Stimulated activated CD8-positive, alpha-beta memory T cell treated with anti-CD3 and anti-CD28 coated beads, Interleukin-4, amount 100 ng/mL, for 4 hours (primary cell): ENCODE measurements at places on chromosomes 2 and 18.

DNA sequence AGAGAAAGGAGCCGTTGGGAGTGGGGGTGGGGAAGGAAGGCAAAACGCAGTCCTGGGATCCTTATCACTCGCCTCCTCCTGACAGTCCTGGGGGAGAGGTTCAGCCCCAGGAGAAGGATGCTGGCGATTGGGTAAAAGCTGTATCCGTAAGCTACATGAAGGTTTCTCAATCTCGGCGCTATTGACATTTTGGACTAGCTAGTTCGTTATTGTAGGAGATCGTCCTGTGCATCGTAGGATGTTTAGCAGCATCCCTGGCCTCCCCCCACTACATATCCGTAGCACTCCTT lies 511 bp upstream of the TP53I3 start:
- no peak for DNase-seq

DNA sequence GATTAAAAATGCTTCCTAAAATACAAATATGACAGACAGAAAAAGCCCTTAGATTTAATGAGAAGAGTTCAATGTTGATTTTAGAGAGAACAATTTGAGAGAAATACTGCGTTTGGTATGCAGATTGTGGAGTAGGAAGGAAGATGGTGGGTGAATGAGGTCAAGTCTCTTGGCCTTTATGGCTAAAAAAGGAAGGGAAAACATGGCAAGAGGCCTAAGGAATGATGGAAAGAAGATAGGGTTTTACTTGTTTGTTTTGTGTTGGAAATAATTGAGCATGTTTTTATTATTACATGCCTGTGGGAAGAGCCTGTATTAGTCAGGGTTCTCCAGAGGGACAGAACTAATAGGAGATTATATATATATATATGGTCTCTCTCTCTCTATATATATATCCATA lies 318.1 kb downstream of the TRIB2 start:
- DNase-seq = no peak

GRCh38 chr2:149330127-149331022 lies at the start of gene LYPD6:
TSS of gene LYPD6 (plus strand) at chr2:149330587. CDS start at chr2:149437709, 107,122 bp downstream.
- no peak for DNase-seq

DNA sequence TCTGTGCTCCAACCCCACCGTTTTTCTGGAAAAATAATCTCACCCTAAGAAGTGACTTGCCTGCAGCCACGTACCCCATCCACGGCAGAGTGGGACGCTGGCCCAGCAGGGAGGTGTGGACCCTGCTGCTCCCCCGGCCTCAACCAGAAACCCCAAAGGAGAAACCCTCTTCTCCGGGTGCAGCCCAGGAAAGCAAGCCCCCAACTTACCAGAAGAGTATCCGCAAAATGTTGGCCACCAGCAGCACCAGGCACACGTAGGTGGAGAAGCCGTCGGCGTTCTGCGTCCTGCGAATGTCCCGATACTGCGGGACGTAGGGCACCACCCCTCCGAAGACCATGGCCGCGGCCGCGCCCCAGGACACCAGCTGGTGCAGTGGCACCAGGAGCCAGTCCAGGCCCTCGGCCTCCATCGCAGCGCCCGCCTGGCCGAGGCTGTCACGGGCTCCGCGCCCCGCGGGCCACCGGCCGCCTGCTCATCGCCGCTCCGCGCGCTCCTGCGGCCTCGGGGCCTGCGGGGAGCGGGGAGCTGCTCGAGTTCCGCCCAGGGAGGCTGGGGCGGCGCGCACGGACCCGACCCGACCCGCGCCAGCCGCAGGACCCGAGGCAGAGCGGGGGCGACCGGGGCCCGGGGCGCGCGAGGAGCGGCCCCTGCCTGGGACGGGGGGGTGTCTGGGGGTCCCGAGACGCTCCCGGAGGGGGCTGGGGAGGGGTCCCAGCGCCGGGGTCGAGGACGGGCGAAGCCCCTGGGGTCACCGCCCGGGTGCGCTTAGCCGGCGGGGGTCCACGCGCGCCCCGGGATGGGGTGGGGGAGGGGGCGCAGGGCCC lies 725 bp downstream of the SLC66A2 start:
- no peak for DNase-seq

DNA sequence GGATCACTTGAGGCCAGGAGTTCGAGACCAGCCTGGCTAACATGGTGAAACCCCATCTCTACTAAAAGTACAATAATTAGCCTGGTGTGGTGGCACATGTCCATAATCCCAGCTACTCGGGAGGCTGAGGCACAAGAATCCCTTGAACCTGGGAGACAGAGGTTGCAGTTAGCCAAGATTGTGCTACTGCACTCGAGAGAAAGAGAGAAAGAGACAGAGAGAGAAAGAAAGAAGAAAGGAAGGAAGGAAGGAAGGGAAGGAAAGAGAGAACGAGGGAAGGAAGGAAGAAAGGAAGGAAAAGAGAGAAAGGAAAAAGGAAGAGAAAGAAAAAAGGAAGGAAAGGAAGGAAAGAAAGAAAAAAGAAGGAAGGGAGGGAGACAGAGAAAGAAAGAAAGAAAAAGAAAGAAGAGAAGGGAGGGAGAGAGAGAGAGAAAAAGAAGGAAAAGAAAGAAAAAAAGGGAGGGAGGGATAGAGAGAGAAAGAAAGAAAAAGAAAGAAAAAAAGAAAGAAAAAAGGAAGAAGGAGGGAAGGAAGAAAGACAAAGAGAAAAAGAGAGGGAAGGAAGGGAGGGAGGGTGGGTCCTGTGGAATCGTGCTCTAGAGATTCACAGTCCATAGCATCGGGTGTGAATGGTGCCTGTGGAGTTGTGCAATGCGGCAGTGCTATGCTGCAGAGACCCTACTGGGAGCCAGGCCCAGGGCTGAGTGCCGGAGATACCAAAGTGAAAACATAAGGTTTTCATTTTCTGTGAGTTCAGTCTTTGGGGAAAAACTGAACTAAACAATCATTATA lies 4.6 kb upstream of the SDC1 start:
- no peak for DNase-seq

DNA sequence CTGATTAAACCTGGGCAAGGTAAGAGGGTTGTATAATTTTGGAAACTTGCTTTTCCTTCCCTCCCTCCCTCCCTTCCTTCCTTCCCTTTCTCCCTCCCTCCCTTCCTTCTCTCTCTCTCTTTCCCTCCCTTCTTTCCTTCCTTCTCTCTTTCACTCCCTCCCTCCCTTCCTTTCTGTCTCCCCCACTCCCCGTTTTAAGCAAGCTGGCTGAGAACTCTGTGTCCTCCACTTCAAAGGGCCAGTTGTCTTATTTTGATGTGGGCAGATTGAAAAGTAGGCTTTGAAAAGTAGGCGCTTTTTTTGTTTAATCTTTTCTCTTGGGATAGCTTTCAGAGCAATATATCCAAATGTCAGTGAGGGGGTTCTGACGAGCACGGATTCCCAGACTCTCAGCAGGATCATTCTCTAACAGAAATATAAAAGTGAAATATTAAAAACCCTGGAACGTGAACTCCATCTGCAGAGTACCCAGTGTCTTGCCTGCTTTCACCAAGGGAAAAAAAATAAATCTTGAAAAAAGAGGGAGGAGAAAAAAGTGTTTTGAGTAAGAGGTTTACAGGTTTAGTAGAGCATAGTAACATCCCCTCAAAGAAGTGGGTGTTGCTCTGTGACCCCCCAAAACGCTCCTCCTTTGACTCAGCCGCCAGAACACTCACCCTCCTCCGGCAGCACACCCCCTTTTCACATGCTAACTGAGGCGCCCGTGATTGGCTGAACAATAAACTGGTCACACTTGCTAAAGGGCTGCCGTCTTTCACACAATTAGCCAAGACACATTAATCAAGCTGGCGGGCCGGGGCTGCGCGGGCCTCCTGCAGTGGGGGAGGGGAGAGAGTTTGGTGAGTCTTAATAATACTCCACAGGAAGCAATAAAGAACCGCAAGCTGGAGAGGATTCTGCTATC lies 52.2 kb downstream of the CDK15 start:
- no peak for DNase-seq
